ENCODE measurements at places on chromosomes 16 and 17.
A peak's percentile ranks its signal among the peaks of the same experiment; 100 is the strongest.

GRCh38 chr16:15708096-15708495, 58.1 kb downstream of the NDE1 start:
- no peak overlapping the region for H3K27ac ChIP-seq
- no peak overlapping the region for H3K4me3 ChIP-seq
- H3K27me3 ChIP-seq, result no peaks in the 10 kb centered on the region
- DNase-seq, result no peak
- H3K4me1 ChIP-seq, result peaks cover 14% of the 10 kb centered on the region
- peaks cover 4% of the 10 kb centered on the region for H3K36me3 ChIP-seq

GRCh38 chr17:45790296-45790922, 6.3 kb downstream of the CRHR1 start:
- no peaks in the 10 kb centered on the region for H3K4me1 ChIP-seq
- no peak overlapping the region for H3K27ac ChIP-seq
- DNase-seq, result no peak
- H3K36me3 ChIP-seq, result no peaks in the 10 kb centered on the region

GRCh38 chr17:51263006-51263405, 2.7 kb downstream of the UTP18 start:
- peak overlapping the region; percentile 60 for H3K27ac ChIP-seq
- H3K4me3 ChIP-seq, result peak overlapping the region; percentile 63

DNA sequence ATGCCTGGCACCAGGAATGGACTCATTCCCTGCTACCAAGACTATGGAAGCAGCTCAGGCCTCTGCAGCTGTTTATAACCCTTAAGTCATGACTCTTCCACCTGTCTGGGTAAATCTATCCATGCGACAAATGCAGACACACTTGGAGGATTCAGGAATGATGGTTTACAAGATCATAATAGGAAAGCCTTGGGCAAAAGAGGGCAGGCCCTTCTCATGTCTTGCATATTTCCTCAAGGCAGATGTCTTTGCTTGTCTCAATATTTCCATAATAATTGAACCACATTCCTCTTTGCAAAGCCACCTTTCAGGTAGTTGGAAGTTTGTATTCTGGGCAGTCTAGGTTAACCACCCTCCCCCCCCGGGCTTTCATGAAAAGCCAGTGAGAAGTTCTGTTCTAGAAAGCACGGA, 884 bp upstream of the JPT1 start:
- DNase-seq, result no peak
- no peak overlapping the region for H3K4me3 ChIP-seq
- H3K27ac ChIP-seq, result peak overlapping the region; percentile 78
- H3K4me1 ChIP-seq, result peaks cover 30% of the 10 kb centered on the region

GRCh38 chr17:58314706-58315015, 13.9 kb downstream of the TSPOAP1 start:
- H3K4me3 ChIP-seq, result no peak overlapping the region
- H3K36me3 ChIP-seq, result peaks cover 2% of the 10 kb centered on the region
- no peak overlapping the region for H3K27ac ChIP-seq
- H3K4me1 ChIP-seq, result peaks cover 11% of the 10 kb centered on the region
- H3K27me3 ChIP-seq, result no peaks in the 10 kb centered on the region

DNA sequence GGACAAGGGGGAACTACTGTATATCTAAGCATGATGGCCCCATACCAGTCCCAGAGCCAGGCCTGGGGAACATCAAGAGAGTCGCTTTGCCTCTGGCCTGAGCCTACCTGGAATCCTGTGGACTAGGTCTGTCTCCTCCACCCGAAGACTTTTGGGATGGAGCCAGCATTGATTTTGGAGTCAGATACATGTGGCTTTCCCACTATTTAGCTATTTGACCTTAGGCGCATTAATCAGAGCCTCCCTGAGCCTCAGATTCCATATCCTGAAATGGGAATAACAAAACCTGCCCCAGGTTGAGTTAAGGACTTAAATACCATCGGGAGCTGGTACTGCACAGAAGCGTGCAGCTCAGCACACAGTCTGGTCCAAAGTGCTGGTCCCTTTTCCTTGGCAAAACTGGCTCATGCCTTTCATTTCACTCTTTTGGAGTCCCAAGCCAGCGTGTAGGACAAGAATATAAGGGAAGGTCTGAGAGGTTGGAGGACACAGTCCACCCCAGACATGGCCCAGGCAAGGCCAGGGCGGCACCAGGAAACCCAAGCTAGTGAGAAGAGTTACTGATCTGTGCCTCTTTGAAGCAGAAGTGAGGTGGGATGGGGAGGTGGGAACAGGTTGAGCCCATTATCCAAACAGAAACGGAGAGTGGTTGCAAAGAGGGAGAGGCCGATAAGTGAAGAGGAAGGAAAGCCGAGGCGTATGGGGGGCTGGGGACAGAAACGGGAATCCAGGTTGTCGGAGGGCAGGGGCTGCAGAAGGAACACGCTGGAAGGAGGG, 986 bp downstream of the FA2H start:
- peaks cover 12% of the 10 kb centered on the region for H3K4me1 ChIP-seq
- H3K36me3 ChIP-seq, result no peaks in the 10 kb centered on the region
- no peak overlapping the region for H3K27ac ChIP-seq

Measured in activated naive CD4-positive, alpha-beta T cell treated with anti-CD3 and anti-CD28 coated beads for 36 hours (primary cell).